ENCODE measurements at places on chromosomes 6 and 20.

GRCh38 chr6:27617700-27618689 lies 145.1 kb upstream of the ZNF184 start:
- DNase-seq: no peak

GRCh38 chr6:9266741-9267140 lies 831.4 kb upstream of the SLC35B3 start:
- no peak for DNase-seq

DNA sequence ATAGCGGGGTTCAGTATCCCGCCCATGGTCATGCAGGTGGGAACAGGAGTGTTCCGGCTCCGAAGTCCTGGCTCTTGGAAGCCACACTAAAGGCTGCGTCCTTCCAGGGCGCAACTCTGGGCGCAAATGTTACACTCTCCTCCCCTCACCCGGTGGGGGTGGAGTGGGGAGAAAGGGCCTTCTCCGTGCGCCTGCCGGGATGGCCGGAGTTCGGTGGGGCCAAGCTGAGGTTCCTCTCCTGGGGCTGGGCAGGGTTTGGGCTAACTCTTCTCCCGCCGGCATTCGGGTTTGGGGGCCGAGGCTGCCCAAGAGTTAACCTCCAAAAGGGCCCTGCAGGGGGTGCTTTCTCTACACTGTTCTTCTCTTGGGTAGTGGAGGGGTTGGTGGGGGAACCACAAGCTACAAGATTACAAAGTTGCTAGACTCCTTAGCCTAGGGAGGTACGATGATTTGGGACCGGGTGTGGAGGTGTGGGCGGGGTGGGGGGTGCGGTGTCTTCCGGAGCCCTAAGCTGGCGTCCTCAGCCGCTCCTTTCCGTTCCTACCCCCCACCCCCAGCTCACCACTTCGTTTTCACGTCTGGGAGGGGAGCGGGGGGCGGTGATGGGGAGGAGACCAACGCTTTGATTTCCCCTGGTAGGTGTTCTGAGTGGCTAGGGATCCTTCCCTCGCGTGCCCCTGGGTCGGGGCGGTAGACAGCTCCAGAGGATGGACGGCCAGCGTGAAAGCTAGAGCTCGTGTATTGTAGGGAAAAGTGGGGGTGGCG lies 12.3 kb downstream of the NRN1 start:
- no peak for DNase-seq

- no peak for DNase-seq
These were observed 176.5 kb upstream of the PDE7B start for GRCh38 chr6:135675026-135675425.

DNA sequence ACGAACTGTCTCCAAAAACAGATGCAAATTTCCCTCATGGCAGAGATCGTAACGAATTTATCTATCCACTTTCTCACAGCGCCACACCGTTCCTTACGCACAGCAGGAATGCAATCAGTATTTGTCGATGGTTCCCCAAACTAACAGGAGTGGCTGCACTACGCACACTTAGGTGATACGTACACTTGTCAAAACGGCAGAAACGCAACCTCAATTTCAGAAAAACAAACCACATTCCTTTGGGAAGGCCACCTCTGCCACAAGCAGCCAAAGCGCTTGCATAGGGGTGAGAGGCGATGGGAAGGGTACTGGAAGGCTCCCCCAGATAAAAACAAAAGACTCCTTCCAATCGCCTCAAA lies 638 bp downstream of the MDN1 start:
- peak; percentile 33 for DNase-seq

GRCh38 chr6:15479761-15480160 lies 183.1 kb downstream of the DTNBP1 start:
- no peak for DNase-seq

- no peak for DNase-seq
These were observed 56.5 kb upstream of the IER3 start for GRCh38 chr6:30800871-30801270.

GRCh38 chr20:25686081-25687067 lies 10.3 kb downstream of the ZNF337 start:
- no peak for DNase-seq

- no peak for DNase-seq
These were observed 90.4 kb downstream of the NFATC2 start for GRCh38 chr20:51452091-51452613.

DNA sequence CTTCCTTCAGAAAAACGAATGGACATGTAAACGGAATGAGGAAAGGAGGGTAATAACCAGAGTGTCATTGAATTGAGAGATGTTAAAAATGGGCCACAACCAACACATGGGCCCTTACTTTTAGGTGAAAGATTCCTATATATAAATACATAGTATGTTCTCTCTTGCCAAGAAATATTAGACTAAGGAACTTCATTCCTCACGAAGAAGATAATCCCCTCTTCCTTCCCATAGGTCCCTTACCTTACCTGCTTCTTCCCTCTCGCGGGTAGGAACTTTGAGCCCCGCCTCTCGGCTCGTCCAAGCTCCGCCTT lies 295 bp upstream of the TBC1D22B start:
- DNase-seq: no peak

Measured in inflammatory macrophage (primary cell).